Activated T-cell treated with anti-CD3 and anti-CD28 coated beads, Interleukin-2, amount 50 U/mL, for 4 hours (primary cell): ENCODE measurements at places on chromosomes 4 and X. TPM values are rescaled to one million over a fixed set of nuclear protein-coding genes. Genes with fewer than 3 reads are reported as not detected.

Gene NPNT
- total RNA-seq: 0.14 TPM

Gene NDUFC1
- 46.4 TPM for total RNA-seq

Gene FGFBP1
- not detected for total RNA-seq

Gene COL4A5
- total RNA-seq: 0.08 TPM

Gene SPANXC
- not detected for total RNA-seq

Gene FAM200B
- total RNA-seq: 6.2 TPM

Gene NOCT
- total RNA-seq: 25.8 TPM

Gene TRIML2
- not detected for total RNA-seq

Gene TRIM2
- 0.49 TPM for total RNA-seq

Gene IDUA
- total RNA-seq: 18.3 TPM

Gene NXF2
- total RNA-seq: not detected

Gene EPGN
- total RNA-seq: not detected

Gene CT45A5
- not detected for total RNA-seq

Gene CPLX1
- total RNA-seq: 1.0 TPM

Gene CA5B
- 5.4 TPM for total RNA-seq

Gene ETDB
- not detected for total RNA-seq

Gene HNRNPH2
- total RNA-seq: 25.3 TPM

Gene AMER1
- 4.4 TPM for total RNA-seq

Gene STPG2
- not detected for total RNA-seq

Gene CT45A10
- total RNA-seq: not detected

Gene GPC4
- total RNA-seq: 0.11 TPM

Gene CDS1
- total RNA-seq: 0.15 TPM

Gene CT45A3
- not detected for total RNA-seq

Gene GLOD5
- total RNA-seq: not detected

Gene ITIH6
- not detected for total RNA-seq

Gene ADAM29
- total RNA-seq: not detected

Gene PPARGC1A
- total RNA-seq: not detected

Gene GAGE1
- not detected for total RNA-seq

Gene EFNB1
- 10.7 TPM for total RNA-seq

Gene SPANXB1
- not detected for total RNA-seq

Gene LRP2BP
- total RNA-seq: 0.40 TPM

Gene CYBB
- 1.1 TPM for total RNA-seq

Gene RTL9
- total RNA-seq: not detected

Gene TLR7
- total RNA-seq: not detected

Gene RTL3
- not detected for total RNA-seq

Gene CLCN4
- 0.08 TPM for total RNA-seq

Gene USP9X
- total RNA-seq: 33.9 TPM

Gene USP26
- not detected for total RNA-seq
